ENCODE measurements at places on chromosomes 7 and 10.

DNA sequence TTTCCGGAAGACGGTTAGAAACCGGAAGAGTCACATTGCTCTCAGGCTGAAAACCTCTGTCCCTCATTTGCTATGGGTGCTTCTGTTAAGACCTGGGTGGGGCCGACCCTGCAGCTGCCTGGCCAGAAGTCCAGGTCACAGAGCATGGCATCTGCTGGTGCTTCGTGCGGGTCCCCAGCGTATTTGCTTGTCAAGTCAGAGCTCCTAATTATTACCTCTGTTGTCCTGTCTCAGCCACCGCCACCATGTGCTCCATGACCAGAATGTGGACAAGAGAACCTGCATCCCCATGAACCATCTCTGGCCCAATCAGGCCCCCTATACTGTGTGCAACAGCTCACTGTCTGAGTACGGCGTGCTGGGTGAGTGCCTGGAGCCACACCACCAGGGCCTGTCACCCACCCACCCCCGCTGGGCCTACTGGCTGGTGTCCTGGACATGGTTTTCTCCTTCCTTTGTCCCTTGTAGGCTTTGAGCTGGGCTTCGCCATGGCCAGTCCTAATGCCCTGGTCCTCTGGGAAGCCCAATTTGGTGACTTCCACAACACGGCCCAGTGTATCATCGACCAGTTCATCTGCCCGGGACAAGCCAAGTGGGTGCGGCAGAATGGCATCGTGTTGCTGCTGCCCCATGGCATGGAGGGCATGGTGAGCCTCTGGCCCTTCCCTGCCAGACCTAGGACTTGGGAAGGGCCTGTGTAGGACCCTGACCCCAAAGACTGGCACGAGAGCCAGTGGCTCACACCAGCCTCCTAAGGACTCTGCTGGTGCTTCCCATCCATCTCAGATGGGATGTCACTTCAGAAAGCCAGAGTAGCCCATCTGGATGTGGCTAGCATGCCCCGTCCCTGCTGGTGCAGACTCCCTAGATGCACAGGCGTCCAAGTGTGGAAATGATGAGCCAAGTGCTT lies 51.3 kb upstream of the ZMIZ2 start:
- no peak for DNase-seq

DNA sequence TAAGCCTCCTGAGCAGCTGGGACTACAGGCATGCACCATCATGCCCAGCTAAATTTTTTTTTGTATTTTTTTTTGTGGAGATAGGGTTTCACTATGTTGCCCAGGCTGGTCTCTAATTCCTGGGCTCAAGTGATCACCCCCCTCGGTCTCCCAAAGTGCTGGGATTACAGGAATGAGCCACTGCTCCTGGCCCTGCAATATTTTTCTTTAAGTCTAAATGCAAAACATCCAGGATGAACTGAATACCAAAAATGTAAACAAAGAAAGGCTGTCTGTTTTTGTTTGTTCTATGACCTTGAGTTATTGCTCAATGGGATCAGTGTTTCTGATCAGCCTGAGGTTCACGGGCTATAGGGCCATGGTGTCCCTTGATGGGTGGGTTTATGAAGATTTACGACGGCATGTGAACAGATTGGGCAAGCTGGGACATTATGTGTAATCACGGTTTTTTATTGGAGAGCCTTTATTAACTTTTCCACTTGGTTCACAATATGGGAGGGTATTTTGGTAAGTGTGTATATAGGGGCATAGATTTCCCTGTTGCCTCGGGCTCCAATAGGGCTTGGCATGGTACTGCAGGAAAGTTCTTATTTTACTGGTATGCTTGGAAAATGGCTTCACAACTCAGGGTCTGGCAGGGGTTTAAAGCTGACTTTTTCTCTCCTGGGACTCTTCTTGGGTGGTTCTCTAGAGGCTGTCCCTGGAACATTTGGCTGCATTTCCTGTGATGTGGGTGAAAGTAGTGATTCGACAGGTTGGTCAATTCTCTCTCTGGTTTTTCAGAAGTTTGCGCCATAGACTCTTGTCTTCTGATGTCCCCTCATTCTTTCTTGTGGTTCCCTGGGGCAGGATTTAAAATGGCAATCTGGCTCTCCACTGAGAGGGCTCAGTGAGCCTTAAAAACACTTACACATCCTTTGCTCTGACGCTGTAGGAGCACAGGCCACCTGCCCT lies 41.6 kb downstream of the MRPS33 start:
- no peak for DNase-seq

DNA sequence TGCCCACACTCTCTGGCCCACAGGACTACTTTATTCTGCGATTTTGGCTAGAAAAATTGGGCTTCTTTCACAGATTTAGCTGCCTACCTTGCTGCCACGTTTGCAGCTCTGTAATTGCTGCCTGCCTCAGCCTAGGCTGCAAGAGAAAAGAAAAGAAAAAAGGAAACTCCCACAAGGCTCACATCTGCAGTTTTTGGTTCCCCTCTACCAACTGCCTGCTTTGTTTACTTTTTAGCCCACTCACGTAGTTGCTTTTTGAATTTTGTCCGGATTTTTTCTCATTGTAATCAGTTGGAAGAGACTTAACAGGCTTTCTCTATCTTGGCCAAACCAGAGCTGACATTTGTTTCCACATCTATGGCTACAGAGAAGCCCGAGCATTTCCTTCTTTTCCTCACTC lies 24.3 kb downstream of the SUN3 start:
- no peak for DNase-seq

GRCh38 chr7:151456276-151456675 lies 16.3 kb upstream of the CRYGN start:
- DNase-seq: no peak

- no peak for DNase-seq
Measured at GRCh38 chr10:62471711-62472110, 97.5 kb downstream of the ZNF365 start.

GRCh38 chr7:100681491-100682227 lies 8.1 kb downstream of the GNB2 start:
- DNase-seq: no peak

GRCh38 chr10:43403911-43404703 lies 4.9 kb downstream of the HNRNPF start:
- DNase-seq: no peak

- no peak for DNase-seq
Measured at GRCh38 chr7:30214651-30215137, 69.7 kb upstream of the ZNRF2 start.

GRCh38 chr10:101123085-101123814 lies 7.8 kb upstream of the TLX1 start:
- DNase-seq: no peak

- DNase-seq: no peak
Measured at GRCh38 chr7:49635800-49636199, 137.6 kb upstream of the VWC2 start.

- no peak for DNase-seq
Measured at GRCh38 chr10:35855155-35855947, 213.3 kb upstream of the FZD8 start.

DNA sequence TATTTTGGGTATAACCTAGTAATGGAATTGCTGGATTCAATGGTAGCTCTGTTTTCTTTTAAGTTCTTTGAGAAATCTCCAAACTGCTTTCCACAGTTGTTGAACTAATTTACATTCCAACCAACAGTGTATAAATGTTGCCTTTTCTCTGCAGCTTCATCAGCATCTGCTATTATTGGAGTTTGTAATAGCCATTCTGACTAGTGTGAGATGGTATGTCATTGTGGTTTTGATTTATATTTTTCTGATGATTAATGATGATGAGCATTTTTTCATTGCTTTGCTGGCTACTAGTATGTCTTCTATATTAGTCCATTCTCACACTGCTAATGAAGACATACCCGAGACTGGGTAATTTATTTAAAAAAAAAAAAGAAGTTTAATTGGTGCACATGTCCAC lies 248.6 kb upstream of the MAGI2 start:
- DNase-seq: no peak

- DNase-seq: no peak
Measured at GRCh38 chr10:133035952-133036351, 51.8 kb upstream of the ADGRA1 start.

GRCh38 chr7:78499971-78500370 lies 701.4 kb downstream of the PHTF2 start:
- DNase-seq: no peak

- no peak for DNase-seq
Measured at GRCh38 chr7:92736870-92737269, 99.5 kb downstream of the CDK6 start.

DNA sequence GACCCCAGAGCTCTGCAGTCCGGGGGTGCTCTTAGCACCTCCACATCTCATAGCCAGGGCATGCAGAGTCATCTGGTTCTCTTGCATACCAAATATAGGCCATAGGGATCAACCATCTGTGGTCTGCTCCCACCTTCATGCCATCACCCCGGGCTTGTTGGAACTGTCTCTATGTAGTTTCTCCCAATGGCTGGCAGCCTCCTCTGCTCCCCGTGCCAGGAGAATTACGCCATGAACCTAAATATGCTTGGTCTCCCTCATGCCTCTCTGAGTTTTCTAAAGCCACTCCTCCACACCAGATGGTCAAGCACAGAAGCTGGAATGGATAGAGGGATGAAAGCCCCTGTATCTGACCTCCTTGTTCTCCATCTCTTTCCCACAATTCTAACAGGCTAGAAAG lies 302.6 kb upstream of the MYO3A start:
- DNase-seq: no peak

DNA sequence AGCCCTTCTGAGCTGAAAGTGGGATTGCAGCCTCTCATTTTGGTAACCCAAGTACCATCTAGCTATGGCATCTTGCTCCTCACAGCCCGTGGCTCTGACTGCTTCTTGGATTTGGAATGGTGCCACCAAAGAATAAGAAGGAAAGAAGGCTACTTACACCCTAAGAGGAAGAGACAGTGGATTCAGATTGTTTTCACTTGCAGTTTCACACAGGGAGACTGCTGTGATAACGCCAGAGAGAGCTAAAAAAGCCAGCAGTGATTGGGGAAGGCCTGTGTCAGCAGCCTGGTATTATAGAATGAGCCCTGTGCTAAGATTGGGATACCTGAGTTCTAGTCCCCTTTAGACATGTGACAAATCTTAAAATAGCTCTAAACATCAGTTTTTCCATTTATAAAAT lies 3.6 kb upstream of the LRRC4 start:
- no peak for DNase-seq

DNA sequence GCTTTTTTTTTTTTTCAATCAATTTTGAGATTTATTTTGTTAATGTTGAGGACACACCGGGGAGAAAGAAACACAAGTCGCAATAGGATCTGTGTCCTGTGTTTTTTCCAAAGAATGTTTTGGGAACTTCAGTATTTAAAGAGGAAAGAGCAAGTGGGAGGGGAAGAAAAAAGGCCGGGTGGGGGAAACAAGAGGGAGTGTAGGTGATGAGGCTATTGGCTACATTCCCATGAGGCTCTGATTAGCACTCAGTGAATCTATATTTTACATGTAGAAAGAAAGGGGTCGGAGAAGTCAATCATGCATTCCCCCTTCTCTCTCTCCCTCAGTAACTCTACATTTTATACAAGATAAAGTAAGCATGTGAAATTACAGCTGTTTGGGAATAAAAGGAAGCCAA lies 4.1 kb downstream of the ZNF680 start:
- DNase-seq: no peak

DNA sequence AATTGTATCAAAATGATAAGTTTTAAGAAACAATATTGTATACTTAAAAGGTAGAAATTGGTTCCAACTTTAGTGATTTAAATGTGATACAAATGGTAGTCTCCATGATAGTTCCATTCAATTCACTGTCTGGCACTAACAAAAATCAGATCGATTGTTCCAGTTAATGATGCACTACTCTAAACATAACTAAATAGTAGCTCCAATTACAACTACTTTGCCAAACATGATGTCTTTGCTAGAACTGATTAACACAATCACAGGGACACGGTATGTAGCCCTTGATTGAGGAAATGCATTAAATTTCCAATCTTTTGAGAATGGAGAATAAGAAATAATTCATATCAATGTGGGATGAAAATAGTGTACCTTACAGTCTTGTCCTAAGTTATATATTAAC lies 962.4 kb upstream of the GHITM start:
- DNase-seq: no peak

Data from WTC11 (cell line).